Stimulated activated CD8-positive, alpha-beta memory T cell treated with anti-CD3 and anti-CD28 coated beads, Interleukin-15, amount 100 ng/mL, for 4 hours (primary cell): ENCODE measurements at places on chromosomes 2 and 18.

DNA sequence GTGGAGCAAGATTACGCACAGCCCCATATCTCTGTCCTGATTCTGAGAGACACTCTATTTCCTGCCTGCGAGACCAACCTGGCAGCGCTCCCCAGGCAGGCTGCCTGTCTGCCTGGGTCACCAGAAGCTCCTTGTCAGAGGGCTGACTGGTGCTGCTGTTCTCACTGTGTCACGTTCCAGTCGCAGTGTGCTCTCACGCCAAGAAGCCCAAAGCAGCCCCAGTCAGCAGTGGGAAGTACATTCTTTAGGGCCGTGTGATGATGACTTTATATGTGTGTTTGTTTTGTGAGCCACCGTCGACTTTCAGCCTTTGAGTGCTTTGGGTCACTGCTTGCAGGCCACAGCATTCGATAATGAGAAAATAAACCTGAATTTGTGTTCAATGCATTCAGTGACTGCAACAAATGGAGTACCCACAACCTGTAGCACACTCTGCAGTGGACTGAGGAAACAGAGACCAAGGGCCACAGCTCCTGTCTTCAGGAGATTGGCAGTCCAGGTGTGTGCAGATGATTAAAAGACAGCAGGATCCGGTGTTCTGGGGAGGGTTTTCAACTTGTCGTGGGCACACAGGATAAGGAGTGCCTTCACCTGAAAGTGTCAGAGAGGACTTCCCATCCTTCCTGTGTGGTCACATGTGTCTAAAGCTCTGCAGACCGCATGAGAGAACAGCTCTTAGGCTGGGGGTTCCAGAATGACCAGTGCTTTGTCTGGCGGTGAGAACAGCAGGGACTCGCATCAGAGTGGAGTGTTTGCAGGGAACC lies 4.8 kb downstream of the TNFRSF11A start:
- DNase-seq = no peak

DNA sequence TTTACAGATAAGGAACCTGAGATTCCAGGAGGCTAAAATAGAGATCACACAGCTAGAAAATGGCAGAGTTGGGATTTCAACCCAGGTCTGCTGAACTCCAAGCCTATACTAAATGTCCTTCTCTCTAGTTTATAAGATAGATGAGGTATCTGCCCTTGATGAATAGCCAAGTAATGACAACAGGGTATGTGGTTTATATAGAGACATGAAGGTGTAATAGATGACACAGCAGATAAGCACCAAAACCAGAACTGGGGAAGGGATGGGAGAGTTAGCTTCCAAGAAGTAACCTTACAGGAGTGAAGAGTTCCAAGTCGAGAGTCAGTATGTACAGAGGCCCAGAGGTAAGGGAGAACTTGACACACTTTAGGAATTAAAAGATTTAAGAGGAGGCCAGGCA lies 104.7 kb upstream of the UBXN4 start:
- DNase-seq = no peak

DNA sequence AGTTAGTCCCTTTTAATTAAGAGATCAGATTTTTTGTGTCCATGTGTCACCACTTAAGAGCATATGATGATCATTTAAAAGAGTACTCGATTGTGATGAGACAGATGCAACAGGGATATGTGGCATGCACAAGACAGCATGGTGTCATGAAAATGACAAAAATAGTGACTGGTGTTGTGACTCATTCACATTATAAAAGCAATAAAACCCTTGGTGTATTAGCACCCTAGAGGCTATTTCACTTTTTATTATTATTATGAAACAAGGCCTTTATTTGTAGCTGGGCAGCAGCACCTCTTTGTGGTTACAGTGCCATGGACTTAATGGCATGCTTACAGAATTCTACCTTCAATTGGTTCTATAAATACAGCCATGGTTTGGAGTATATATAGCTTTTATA lies 1296.0 kb upstream of the ZEB2 start:
- no peak for DNase-seq

DNA sequence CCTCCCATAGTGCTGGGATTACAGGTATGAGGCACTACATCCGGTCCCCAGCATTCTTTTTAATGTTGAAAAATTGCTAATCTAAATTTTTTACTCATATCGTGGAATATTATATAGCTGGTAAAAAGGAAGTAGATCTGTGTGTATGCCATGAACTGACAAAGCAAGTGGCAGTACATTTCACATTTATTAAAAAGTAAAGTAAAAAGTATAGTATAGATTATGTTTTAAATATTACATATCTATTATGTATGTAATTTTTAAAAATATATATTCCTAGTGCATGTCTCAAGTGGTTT lies 25.1 kb downstream of the PLEKHB2 start:
- DNase-seq = no peak

DNA sequence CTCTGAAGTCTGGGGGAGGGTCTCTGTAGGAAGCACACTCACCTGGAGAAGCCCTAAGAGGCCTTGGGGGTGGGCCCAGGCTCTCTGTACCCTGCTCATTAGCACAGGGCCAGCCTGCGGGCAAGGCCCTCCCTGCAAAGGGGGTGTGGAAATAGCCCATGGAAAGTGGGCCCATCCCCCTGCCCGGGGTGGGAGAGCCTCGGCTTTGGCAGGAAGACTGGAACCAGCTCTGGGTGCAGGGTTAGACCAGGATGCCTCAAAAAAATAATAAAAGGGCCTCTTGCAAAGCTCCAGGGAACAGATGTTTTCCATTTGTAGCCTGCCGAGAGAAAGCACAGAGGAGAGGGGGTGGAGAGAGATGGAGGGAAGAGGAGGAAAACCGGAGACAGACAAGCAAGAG lies 98.7 kb downstream of the STPG4 start:
- DNase-seq = no peak

- DNase-seq = no peak
Observed at GRCh38 chr18:58396966-58397365, 231.9 kb downstream of the ALPK2 start.

DNA sequence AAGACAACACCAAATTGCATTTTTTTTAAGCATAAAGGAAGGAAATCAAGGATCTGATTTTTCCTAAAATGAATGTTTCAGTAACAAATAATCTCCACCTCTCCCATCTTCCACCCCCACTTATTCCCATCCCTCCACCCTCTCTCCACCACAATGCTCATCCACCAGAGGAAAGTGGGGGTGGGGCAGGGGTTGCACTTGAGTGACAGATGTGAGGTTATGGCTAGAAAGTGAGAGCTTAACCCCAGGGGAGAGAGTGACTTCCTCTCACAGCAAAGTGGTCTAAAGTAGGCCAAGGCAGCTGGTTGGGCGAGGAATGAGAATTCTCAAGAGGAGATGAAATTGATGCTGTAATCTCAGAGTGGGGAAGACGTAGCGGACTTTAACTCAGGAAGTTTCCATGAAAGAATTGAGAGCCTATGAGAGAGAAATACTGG lies 104.7 kb downstream of the HNRNPLL start:
- no peak for DNase-seq

GRCh38 chr2:191636235-191636543 lies 41.7 kb upstream of the NABP1 start:
- no peak for DNase-seq

DNA sequence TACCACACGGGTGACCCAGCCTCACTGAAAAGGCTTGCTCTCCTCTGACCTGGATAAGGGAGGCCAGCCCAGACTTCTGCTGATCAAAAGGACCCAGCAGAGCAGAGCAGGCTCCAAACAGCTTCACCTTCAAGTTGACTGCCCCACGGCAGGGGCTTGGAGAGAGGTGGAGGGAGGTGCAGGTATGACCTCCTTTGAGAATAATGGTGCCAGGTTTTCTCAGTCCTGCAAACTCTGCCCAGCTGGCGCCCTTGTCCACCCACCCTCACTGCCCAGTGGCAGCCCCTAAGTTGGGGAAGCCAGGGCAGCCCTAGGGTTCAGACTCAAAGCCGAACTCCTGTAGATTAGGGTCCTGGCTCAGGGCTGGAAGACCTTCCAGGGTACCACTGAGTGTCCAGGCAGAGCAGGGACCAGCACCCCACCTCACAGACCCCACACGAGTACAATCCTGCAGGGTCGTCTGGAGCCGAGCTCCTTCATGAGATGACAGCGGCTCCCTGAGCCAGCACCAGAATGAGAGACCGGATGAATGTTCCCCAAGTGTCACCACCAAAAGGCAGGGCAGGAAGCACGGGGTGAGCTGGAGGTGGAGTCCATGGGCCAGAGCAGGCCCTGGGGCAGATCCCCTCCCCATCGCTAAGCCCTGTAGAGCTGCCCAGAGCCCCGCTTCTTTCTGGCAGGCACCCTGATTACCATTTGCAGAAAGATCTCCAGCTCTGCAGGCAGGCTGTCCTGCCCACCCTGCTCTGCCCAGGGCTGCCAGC lies 3.6 kb upstream of the GPC1 start:
- DNase-seq = no peak

GRCh38 chr18:58831606-58832005 lies 33.1 kb upstream of the ZNF532 start:
- no peak for DNase-seq

- DNase-seq = no peak
Observed at GRCh38 chr2:149084924-149085795, 46.7 kb downstream of the LYPD6B start.

DNA sequence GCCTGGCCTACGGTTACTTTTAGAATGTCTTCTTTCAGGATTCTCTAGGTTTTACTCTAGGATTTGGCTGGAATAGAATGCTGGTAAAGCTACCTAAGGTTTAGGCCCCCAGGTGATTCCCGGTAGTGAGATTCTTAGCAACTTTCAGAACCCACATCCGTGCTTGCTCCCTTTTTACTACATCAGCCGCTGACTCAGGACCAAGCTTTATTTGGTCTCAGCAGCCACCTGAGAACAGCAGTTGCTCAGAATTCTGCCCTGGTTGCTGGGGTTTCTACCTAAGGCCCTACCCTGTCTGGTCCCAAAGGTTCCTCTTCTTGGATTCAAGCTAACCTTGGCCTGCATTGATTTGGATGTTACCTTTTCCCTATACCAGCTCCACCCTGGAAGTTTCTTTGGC lies 36.1 kb upstream of the NDUFV2 start:
- no peak for DNase-seq

DNA sequence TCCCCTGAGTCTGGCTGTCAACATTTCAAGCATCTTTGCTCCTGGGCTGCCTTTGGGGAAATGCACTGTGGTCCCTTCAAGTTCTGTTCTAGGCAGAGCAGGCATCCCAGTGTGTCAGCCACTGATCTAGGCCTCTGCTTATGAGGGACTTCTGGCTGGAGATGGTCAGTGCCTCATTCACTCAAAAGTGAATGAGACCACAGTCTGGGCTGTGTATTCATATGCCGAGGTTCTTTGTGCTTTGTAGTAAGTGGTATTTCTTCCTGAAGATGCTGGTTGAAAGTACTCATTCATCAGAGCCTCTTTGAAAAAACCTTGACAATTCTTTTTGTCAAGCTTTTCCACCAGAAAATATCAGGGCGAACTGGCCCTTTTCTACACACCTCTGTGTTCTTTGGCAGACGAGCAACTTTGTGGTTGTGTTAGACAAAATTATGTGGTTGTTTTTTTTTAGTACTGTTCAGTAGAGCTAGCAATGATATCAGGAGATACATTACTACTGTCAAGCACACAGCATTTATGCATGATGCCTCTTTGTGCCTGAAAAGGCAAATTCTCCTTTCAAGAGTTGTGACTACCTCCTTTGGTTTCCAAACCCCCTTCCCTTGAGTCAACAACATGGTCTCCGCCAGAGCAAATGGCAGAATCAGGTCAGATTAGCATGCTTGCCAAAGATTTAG lies 510.9 kb upstream of the NRP2 start:
- no peak for DNase-seq

DNA sequence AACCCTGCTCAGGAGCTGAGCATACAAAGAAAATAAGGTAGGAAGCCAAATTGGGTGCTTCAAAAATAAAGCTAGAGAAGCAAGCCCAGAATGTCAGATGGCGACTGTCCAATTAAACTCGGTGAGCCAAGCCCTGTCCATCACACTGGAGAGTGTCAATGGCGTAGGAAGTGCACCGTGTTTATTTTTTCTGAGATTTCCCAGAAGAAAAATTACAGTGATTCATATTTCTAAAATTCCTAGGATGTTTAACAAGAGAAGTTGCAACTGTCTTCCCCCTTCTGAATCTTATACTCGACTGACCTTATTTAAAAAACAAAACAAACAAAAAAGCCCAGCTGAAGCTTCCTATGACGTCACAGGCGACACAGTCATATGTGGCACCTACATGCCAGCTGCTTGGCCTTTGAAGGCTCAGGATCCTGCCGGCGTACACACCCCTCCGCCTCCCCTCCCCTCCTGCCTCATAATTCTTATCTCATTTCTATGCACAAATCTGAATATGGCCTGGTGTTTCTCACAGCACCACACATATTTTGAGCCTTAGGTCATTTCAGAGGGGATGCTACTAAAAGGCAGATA lies 60.8 kb downstream of the MBP start:
- DNase-seq = peak; percentile 46

- no peak for DNase-seq
Observed at GRCh38 chr2:96501886-96502810, 3.0 kb downstream of the NEURL3 start.

GRCh38 chr18:78722929-78723710 lies 256.5 kb upstream of the SALL3 start:
- DNase-seq = no peak

DNA sequence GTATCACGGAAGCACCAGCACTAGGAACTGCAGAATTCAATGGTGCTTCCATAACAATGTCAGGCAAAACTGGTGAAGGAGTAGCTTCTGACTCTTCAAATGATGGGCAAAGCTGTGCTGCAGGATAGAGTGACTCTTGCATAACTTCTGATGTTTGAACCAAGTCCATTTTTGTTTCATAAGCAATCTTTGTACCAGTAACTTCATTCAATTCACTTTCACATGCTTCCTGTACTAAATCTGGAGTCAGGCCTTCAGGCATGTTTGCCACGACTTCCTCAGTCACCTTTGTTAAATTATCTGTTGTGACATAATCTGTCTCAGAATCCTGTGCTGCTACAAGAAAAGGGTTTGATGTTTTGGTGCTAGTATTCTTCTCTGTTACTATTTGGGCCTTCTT lies 24.0 kb downstream of the RTN4 start:
- no peak for DNase-seq

GRCh38 chr2:15494877-15495276 lies 66.3 kb downstream of the NBAS start:
- DNase-seq = no peak

- DNase-seq = no peak
Observed at GRCh38 chr2:100140582-100140981, 1.8 kb downstream of the AFF3 start.

DNA sequence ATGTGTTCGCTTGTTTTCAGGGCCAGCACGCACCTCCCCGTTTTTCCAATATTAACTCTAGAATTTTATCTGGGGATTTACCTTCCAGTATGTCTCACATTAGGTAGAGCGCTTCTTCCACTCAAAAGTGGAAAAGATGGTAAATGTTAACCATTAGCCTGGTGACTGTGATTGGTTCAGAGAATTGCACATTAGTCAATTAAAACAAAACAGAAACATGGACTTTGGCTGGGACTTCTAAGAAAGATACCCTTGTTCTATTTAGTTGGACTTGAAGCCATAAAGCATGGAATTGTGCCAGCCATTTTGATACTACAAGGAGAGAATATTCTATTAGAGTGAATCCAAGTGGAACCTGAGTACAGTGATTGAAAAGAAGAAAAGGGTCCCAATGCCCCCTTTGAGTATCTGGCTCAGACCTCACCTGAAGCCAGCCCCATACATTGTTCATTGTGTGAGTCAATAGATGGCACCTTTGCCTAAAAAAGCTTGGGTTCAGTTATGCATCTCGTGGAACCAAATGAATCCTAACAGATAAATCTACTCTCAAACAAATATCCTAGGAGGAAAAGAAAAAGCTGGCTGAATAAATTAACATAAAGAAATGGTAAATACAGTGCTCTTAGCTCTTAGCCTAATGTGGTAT lies 354.3 kb downstream of the IRS1 start:
- no peak for DNase-seq

GRCh38 chr2:236588932-236589592 lies 19.4 kb downstream of the ACKR3 start:
- no peak for DNase-seq
